ENCODE measurements at places on chromosomes 5 and 9.

GRCh38 chr5:83306572-83307241 lies 164.8 kb upstream of the VCAN start:
- DNase-seq = no peak

- DNase-seq = no peak
These were observed 53.5 kb downstream of the NR6A1 start for GRCh38 chr9:124717597-124717996.

GRCh38 chr9:98037357-98037756 lies 19.2 kb upstream of the NANS start:
- no peak for DNase-seq

- peak; percentile 56 for DNase-seq
These were observed 747 bp downstream of the LRSAM1 start for GRCh38 chr9:127451858-127452656.

DNA sequence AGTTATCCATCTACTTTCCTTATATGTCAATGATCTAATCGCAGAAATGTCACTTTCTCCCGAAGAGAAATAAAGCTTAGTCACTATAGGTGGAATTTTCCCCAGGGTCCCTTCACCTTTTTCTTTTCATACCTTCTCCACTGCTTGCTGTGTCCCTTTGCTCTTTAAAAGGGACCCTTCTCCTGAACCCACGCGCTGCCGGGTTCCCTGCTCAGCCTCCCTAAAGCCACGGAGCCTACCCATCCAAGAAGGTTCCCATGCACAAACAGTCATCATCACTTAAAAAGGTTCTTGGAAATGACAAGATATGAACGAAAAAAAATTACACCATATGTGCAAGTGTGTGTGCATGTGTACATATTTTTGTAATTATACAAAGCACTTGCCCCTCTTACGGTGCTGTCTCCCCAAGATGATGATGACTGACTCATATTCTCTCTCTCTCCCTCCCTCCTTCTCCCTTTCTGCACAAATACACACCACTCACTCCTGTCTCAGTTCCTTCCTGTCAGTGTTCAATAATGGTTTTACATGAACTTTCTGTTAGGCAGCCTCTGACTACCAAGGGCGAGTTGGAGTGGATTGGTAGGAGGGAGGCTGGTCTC lies 1.5 kb upstream of the PTPRD start:
- no peak for DNase-seq

GRCh38 chr5:151080613-151081430 lies at the start of gene TNIP1:
Gene TNIP1, minus strand, starts transcription at chr5:151081034. Its CDS starts 15,939 bp downstream, at chr5:151065095.
- DNase-seq = peak; percentile 91

DNA sequence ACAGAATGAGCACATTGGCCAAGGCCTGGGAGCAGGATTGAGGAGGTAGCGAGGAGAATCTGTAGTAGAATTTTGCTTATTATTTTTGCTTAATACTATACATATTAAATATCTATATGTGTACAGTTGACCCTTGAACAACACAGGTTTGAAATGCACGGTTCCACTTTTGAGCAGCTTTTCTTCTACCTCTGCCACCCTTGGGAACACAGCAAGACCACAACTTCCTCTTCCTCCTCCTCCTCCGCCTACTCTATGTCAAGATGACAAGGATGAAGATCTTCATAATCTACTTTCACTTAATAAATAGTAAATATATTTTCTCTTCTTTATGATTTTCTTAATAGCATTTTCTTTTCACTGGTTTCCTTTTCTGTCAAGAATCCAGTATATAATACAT lies 541.4 kb downstream of the KCTD16 start:
- no peak for DNase-seq

DNA sequence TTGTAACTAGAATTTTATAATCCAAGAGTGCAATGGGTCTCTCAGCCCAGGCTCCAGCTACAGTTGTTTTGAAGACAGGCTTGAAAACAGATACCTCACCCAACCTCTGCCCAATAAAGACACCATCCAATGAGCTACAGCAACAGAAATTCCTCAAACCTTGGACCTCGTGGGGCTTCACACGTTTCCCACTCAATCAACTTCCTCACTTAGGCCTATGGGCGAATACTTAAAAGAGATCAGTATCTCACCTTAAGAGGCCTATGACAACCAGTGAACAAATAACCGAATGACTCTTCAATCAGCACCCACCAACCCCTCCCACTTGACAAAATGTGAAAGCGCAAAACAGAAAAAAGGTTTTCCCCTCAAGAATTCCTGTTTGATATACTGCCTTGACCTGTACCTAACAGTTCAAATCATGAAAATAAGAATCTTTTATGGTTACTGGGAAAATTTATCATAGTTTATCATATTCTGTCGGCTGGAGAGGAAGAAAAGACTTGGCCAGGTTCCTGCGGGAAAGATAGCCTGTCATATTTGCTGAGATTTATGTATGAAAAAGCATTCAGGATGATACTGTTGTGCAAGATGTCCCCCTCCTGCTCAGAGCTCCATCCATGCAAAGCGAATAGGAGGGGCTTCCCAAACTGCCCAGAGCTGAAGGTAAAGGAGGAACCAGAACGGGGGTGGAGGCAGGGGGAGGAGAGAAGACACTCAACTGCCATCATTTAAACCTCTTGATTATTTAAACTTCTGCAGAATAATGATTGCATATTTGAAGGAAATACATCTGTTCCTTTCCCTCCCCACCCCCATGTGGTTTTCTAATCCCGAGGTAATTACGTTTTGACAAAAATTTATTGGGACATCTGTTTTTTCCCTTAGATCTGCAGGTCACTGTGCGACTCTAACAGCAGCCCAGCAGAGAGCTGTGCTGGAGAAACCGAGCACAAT lies 256.3 kb downstream of the NFIB start:
- DNase-seq = no peak

DNA sequence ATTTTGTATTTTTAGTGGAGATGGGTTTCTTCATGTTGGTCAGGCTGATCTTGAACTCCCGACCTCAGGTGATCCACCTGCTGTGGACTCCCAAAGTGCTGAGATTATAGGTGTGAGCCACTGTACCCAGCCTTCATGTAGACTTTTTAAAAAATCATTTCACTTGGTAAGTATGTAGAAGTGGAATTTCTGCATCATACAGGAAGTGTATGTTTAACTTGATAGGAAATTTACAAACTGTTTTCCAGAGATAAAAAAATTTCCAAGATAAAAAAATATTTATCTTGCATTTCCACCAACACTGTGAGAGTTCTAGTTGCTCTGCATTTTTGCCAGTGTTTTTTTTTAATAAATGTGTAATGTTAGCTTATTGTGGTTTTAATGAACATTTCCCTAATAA lies 155.8 kb downstream of the ZNF608 start:
- DNase-seq = no peak

DNA sequence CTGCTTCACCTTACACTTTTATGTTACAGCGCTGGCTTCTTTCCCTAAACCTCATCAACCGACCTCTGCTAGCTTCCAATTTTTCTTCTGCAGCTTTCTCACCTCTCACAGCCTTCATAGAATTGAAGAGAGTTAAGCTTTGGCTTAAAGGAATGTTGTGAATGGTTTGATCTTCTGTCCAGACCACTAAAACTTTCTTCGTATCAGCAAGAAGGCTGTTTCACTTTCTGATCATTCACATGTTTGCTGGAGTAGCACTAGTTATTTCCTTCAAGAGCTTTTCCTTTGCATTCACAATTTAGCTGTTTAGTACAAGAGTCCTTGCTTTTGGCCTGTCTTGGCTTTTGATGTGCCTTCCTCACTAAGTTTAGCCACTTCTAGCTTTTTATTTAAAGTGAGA lies 49.5 kb downstream of the NR3C1 start:
- DNase-seq = no peak

GRCh38 chr9:14455243-14455642 lies 141.3 kb upstream of the NFIB start:
- no peak for DNase-seq

GRCh38 chr9:137657606-137658005 lies 38.8 kb downstream of the EHMT1 start:
- DNase-seq = no peak

DNA sequence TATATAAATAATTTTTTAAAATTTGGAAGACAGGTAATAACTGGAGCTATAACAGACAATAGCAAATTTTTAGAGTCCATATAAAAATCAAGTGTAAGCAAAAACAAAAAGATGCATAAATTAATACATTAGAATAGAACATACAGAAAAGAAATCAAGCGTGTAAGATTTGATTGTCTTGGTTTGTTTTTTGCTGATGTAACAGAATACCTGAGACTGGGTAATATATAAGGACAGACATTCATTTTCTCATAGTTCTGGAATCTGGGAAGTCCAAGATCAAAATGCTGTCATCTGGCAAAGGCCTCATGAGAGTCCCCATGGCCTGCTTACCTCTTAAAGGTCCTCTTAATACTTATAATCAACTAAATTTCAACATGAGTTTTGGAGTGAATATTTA lies 1010.1 kb downstream of the CDH18 start:
- DNase-seq = no peak

DNA sequence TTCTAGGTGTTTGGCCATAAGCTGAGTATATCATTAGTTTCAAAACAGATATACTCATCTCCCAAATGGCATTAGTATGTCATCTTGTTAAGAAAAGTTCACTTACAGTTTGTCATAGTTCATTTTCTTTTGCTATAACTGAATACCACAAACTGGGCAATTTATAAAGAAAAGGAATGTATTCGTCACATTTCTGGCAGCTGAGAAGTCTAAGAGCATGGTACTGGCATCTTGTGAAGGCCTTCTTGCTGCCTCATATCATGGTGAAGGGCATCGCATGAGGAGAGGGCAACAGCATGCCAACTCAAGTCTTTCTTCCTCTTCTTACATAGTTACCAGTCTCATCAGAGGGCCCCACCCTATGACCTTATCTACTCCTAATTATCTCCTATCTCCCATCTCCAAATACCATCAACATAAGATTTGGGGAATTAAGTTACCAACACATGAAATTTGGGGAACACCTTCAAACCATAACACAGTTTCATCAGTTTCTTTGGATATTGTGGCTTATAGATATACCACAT lies 20.4 kb upstream of the ITGA1 start:
- DNase-seq = no peak

DNA sequence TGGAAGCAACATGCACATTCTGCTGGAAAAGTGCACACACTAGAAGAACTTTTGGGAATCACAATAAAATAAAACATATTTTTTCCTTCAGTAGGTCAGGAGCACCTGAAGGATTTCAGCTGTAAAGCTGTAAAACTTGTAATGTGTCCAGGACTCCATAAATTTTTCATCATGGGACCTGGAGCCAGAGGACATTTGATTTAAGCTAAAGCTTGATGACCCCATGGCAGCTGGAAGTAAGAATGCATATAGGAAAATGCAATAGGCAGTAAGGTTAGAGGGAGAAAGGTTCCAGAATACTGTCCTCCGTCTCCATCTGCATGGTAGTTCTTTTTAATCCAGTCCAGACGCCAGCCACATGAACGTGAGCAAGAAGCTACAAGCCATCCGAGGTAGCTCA lies 166.0 kb downstream of the ADAMTSL1 start:
- no peak for DNase-seq

- DNase-seq = no peak
These were observed 383.8 kb downstream of the TMEM232 start for GRCh38 chr5:110342683-110343082.

DNA sequence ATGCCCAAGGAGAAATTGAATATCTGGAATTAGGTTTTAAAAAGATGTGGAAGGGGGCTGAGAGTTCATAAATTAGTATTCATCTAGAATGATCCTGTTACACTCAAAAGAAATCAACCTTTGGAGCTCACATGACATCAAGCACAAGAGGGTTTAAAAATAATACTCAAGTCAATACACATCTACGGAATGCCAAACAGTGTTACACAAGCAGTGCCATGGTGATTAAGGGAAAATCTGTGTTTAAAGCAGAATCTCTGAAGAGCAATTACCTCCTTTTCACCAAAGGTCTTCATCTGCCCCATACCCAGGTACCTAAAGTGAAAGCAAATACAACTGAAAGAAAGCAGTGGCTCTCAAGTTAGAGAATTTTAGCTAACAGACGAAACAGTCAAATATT lies 261.6 kb downstream of the NFIB start:
- no peak for DNase-seq

DNA sequence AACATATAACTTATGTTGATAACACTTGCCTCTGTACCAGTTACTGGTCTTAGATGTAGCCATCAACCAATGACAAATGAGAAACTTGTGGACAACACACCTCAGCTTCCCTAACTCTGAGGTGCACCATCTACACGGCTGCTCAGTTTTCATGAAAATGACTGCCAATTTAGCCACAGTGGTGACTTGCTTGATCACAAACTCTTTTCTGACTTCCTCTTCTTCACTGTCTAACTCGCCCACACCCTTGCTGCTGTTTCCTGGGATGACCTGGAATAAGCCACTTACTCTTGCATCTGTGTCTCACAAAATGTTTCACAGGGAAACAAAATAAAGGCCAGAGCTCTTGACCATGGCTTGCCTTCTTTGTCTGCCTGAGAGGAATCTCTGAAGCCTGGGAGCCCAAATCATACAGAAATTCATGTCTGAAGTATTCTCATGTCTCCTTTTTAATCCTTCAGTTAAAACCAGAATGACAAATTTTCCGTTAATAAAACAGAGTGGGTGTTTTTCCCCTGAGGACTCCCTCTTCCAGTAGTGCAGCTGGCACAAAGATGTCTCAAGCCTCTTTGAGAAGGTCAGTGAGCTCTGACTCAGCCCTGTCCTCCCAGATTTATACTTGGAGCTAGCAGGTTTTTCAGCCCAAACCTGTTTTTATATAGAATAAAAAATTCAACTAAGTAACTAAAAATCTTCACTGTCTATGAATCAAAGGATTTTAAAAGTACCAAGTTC lies 126.5 kb upstream of the PAM start:
- no peak for DNase-seq

DNA sequence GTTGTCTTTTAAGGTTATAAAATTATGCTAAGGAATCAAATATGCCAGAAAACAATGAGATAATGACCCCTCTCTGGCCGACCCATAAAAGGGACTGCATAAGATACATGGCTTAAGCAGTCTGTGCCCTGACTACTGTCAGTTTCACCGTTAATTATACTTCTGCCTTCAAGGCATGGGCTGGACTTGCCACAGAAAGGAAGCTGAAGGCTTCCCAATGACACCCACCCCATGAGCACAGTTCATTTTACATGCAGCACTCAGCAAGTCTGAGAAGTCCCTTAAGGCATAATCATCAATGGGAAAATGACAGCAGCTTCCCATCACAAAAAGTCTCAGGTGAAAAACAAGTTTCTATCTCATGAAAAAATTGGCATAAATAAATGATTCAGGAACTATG lies 175.6 kb downstream of the GLIS3 start:
- DNase-seq = no peak

DNA sequence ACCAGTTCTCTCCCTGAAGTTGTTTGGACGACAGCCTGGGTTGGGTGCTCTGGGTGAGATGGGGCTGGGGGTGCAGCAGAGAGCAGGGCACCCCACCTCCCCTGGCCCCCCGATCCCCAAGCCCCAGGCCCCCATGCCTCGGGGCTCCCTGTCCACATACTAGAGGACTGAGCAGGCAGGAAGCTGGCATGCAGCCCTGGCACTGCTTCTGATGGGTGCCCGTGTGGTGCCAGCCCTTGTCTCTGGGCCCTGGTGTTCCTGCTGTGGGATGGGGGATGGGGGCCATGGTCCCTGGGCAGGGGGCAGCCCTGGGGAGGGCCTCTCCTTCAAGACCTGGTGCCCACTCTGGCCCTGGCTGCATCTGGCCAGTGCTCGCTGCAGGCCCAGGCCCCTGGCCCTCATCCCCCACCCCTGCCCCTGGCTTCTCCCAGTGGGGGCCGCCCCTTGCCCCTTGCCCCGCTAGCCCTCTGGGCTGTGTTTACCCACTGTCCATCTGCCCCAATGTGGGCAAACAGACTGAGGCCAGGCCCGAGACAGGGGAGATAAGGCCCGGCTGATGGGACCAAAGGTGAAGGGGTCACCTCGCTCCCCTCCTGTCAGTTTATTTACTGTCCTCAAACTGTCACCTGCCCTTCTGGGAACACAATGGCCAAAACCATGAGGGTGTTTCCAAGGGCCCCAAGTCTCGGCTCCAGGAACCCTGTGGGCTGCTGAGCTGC lies 67.3 kb upstream of the RXRA start:
- DNase-seq = no peak

All from stimulated activated CD8-positive, alpha-beta memory T cell treated with anti-CD3 and anti-CD28 coated beads, Interleukin-2, amount 100 ng/mL, for 48 hours (primary cell).